ENCODE measurements at places on chromosomes 2 and 18.

- no peak for DNase-seq
Measured at GRCh38 chr2:186255823-186256222, 230.2 kb upstream of the ZC3H15 start.

DNA sequence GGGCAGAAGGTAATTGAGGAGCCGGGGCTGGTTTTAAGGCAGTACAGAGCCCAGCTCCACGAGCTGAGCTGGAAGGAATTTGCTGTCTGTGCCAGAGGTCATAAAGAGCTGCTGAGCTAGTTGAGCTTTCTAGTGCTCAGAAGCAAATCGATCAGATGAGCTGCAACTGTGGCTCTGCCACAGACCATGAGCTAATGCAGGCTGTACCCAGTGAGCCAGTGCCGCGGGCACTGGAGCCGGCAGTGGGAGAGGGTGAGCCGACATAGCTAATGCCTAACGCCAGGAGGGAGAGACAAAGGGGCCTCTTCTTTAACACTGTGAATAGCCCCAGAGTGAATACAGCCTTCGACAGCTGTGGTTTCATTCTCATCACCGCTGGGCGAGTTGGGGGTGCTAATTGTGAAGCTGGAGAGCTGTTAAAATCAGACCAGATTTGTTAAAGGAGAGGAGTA, 410.1 kb upstream of the TCF4 start:
- no peak for DNase-seq

DNA sequence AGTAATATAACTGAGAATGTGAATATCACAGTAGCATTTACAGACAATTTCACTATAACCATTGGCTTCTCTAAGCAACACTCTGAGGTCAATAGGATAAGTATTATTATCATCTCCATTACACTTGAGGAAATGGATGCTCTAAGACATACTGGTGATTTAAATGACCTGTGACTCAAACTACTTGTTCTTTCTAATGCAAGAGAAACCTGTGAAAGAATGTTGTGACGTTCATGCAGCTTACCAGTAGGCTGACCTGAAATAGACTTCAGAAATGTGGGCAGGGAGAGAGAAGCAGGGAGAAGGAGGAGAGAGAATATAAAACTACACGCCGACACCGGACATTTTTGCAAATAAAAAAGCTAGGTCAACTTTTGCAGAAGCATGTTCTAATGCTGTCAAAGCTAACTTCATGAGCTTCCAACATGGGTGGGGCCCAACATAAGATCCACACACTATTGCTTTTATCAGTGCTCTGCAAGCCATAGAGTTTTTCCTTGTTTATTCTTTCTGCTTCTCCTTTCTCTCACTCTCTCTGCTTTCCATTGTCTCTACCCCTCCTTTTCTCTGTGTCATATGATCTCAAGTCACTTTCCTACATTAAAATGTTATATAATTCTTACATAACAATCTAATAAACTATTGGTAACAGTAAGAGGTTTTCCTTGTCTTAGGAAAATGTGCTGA, 217.6 kb upstream of the FN1 start:
- DNase-seq, result no peak

DNA sequence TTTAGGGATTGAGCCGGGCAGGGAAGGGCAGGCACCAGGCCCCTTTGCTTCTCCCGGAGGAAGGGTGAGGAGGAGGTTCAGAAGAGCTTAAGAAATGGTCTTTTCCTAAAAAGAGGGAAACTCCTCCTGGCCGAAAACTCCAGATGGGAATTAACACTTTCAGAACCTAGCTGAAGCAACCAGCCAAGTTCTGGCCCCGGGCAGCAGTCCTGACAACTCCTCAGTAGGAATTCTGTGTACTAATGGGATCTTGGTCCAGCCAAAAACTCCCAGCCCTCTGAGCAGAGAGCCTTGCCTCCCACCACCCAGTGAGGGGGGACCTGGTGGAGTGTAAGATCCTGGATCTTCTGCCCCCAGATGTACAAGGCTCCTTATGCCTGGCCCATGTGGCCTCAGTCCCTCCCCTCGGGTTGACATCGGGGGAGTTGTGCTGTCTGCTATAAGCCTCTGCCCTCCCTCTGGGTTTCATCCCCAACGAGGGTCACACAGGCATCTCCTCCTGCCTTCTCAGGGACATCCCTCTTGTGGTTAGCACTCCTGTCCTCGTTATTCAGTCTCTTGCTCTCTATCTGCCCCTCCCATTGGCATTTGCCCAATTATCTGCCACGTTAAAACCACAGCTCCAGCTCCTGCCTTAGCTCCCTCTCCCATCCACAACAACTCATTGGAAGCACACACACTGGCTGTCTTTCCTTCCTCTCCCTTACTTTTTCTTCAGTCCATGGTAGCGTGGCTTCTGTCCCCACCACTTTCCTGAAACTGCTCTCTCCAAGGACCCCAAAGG, 184.6 kb downstream of the CYP26B1 start:
- no peak for DNase-seq

- DNase-seq, result no peak
Measured at GRCh38 chr2:15570104-15570503, 9.0 kb upstream of the NBAS start.

GRCh38 chr2:65499216-65499615, 66.8 kb upstream of the SPRED2 start:
- DNase-seq, result no peak

GRCh38 chr2:71811726-71812125, 335.9 kb downstream of the CYP26B1 start:
- DNase-seq, result no peak

DNA sequence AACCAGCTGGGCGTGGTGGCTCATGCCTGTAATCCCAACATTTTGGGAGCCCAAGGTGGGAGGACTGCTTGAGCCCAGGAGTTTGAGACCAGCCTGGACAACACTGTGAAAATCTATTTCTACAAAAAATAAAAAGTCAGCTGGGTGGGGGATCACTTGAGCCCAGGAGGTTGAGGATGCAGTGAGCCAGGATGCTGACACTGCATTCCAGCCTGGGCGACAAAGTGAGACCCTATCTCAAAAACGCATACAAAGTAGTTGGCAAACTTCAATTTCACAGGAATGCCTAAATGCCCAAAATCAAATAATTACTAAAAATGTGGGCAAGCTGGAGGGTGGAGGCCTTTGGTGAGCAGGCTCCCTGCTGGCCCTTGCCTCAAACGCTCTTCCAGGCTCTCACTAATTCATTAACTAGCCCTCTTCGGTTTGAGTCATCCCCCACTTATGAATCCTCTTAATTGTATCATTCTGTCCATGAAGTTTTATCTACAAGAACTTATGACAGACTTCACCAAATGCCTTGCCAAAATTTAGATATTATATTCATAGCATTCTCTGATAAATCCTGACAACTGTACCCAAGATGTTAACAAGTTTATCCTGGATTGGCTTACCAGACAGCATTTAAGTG, 68.7 kb upstream of the ZFP36L2 start:
- DNase-seq, result no peak

GRCh38 chr18:72283148-72283925, 260.8 kb downstream of the CBLN2 start:
- no peak for DNase-seq
